ENCODE measurements at places on chromosomes 5 and 9.

- no peak for DNase-seq
Observed at GRCh38 chr9:117448066-117448465, 33.2 kb upstream of the ASTN2 start.

GRCh38 chr9:137247135-137247915 is 3.8 kb upstream of the STPG3 start:
- no peak for DNase-seq

GRCh38 chr9:126607731-126608130 is 6.0 kb upstream of the LMX1B start:
- no peak for DNase-seq

DNA sequence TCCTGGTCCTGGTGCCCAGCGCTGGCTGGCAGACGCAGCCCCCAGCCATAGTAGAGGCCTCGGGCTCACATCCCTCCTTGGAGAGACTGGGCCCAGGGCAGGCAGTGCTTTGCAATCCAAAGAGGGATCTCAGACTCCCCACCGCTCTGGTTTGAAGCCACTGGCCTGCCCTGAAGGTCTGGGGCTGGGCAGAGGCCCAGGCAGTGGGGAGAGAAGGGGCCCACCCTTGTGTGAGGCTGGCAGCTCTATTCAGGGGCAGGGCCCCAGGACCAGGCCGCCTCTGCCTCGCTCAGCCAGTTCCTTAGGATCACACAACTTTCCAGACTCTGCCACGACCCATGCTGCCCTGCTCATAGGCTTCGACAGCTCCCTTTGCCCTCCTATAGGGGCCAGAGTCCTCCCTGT is 10.7 kb upstream of the SEC16A start:
- DNase-seq: no peak

- peak; percentile 92 for DNase-seq
Observed at GRCh38 chr9:12776513-12777055, 1.8 kb downstream of the LURAP1L start.

DNA sequence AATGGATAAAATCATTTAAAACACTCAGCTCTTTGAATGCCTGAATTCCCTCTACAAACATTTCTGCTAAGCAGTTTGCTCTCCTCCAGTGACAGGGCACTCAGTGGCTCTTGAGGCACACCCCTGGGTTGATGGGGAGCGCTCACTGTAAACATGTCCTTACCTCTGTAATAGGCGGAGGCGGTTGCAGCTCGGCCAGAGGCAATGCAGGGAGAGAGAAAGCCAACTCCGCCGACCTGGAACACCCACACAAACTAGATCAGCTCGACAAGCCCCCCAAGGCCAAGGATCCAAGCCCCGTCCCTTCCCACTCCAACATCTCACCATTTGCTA is 329 bp downstream of the CDC23 start:
- DNase-seq: no peak

- DNase-seq: no peak
Observed at GRCh38 chr5:75496026-75496425, 15.4 kb downstream of the CERT1 start.

- DNase-seq: no peak
Observed at GRCh38 chr5:170599756-170600155, 95.9 kb downstream of the KCNIP1 start.

- no peak for DNase-seq
Observed at GRCh38 chr5:16615741-16616535, 859 bp downstream of the RETREG1 start.

DNA sequence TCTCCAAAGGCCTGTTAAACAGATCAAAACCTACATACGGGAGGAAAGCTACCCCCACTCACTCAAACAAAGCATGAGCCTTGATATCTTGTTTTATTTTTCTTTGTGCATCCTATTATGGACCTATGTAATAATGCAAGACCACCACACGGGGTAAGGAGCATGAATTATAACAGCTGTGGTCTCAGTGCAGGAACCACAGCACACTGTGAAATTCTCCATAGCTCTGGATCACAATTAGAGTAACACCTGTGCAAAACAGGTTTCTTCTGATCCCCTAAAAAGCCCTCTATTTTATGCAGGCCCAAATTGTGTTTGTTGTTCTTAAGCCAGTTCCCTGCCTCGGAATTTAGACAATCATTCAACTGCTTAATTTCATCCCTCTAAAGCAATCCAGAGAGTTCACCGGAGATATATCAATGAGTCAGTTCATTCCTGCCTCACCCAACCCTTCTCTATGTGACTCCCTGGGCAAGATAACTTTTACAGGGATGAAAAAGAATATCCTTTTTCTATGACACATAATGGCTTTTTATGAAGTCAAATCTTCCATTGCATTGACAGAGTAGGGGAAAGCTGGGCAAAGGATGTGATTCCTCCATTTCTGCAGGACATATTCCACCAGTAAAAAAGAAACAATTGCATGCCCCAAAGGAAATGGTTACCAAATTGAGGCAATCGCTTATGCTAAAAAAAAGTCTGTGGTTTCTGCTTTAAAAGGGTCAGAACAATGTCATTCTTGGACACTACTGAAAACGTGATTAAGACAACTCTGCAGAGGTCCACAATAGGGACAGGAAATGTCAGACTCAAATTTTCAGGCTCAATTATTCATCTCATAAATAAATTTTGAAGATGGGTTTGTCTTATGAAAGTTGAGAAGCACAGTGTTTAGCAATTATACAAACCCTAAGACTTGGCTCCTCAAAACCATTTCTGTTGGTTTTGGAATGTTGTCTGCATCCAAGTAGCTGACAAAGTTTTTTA is 41.6 kb upstream of the FST start:
- no peak for DNase-seq

GRCh38 chr5:11640158-11640873 is 263.9 kb downstream of the CTNND2 start:
- no peak for DNase-seq

GRCh38 chr9:27094640-27095298 is 14.3 kb upstream of the TEK start:
- no peak for DNase-seq

DNA sequence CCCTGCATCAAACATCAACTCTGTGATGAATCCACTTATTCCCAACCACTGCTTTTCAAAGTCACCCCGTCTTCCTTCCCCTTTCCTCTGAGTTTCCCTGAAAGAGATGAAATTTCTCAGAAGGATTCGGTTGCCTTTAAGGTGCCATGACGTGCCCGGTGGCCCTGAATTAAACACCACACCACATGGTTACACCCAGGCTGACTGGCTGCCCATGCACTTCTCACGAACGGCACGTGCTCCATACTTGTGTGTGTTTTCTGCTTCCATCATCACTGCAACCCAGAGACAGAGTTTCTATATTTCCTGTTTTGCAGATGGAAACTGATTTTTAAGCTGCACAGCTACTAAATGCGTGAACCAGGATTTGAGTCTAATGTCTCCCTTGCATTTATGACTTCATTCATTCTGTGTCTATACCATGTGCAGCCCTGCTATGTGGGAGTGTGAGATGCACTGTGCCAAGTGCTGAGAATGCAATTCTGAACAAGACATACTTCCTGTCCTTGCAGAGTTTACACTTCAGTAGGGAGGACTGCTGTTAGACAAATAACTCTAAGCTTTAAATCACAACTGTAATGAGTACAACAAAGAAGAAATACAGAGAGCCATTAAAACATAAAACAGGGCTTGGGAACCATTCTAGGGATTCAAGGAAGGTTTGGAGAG is 162.9 kb downstream of the NXNL2 start:
- no peak for DNase-seq
